Temporal lobe (tissue), 4 donors: ENCODE measurements at places on chromosomes 2 and 18. TPM values are rescaled to one million over a fixed set of nuclear protein-coding genes. Genes with fewer than 3 reads are reported as not detected.

HOXD12 gene
- not detected for total RNA-seq

CAPN13 gene
- total RNA-seq, result 0.25 TPM

CRYGD gene
- 1.2 TPM for total RNA-seq

PSMA8 gene
- total RNA-seq, result not detected

DSG1 gene
- 0.49 TPM for total RNA-seq

CRYGC gene
- total RNA-seq, result not detected

CDH2 gene
- 150 TPM for total RNA-seq

PTPRN gene
- 32.7 TPM for total RNA-seq

ERBB4 gene
- 99.1 TPM for total RNA-seq

RAPH1 gene
- 51.6 TPM for total RNA-seq
